Motor neuron (in vitro differentiated cells): ENCODE measurements at places on chromosomes 4 and X. TPM values are rescaled to one million over a fixed set of nuclear protein-coding genes. Genes with fewer than 3 reads are reported as not detected.

DNA sequence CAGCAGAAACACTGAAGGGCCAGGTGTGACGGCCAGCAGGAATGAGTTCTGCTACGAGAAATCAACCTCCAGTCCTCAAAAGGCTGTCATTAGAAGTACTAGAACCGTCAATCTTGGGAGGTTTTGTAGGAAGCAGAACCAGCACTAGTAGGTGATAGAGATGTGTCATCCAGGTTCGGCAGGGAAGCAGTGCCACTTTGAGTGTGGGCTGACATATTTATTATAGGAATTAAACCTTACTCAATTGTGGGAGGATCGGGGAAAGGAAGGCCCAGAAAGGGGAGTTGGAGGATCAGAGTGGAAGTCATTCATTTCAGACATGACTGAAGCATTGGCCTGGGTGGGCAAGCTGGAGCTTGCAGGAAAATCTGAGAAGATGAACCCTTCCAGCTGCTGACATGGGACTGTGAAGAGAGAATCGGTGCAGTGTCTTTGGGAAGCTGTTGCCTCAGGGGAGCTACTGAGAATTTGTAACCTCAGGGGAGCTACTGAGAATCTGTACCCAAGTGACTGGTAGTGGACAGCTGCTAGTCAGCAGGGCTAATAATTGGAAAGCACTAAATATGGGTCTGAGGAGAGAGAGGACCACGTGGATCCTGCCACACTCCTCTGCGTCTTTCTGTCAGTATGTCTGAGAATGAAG is 177.4 kb downstream of the SPRY1 start:
- no peak for ATAC-seq

DNA sequence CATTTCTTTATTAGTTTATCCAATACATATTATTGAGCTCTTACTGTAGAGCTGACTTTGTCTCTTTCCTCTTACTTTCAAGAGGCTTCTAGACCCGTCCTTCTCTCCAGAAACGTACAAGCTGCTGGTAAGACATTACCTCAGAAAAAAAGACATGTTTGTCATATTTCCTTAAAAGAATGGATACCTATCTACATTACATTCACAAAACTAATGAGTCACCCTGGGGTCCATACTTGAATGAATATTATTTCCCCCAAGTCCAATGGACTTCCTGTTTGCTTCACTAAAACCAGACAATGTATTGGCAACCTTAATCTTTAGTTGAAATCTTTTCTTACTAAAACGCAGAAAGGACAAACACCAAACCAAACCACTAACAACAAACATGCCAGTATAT is 176.5 kb upstream of the CLNK start:
- no peak for ATAC-seq

DNA sequence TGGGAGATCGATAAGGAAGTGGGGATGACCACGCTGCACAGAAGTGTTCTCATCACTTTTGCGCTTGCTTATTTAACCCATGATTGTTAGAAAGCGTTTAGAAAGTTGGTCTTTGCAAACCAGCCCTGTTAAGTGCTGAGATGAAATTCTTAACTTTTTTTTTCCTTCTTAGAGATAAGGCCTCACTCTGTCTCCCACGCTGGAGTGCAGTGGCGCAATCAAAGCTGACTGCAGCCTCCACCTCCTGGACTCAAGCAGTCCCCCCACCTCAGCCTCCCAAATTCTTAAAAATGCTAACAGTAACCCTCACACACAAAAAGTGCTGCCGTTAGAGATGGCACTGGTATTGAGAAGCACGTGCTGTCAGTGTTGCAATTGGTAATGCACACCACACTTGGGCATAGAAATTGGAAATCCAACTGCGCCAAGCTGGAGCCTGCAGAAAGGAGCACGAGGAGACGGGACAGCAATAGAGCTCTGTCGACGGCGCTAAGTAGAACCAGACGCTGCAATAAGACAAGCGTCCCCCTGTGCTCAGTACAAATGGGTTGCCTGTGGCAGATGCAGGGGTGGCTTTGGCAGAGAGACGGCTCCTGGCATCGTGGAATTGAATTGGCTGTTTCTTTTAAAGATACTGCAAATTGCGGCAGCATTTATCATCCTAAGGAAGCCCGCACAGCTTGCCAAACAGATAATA is 113.4 kb downstream of the TBL1X start:
- ATAC-seq, result no peak

DNA sequence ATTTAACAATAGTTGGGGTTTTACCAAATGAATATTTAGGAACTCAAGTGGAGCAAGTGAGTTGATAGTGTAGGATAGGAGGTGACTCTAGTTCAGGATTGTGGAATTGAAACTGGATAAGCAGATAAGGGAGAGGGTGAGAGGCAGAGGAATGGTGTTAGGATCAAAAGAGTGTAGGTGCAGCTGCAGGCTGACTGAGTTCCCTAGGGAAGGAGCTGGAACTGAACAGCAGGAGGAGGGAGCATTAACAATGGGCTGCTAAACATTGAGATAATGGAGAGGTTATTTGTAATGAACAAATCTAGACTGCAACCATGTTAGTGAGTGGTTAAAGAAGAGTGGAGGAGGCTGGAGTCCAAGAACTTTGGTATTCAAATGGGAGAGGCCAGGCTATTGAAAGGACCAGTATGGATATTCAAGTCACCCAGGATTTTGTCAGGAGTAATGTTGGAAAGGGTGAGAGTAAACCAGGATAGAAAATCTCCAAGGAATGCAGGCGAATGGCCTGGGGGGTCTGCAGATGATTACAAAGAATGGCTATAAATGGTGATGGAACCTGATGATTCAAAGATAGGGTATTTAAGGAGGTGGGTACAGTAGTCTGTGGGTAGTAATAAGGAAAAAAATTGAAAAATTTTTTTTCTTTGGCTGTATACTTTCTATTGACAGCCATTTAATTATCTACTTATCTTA is 497.1 kb upstream of the TENM3 start:
- no peak for ATAC-seq

GRCh38 chr4:121168446-121169281 is 4.5 kb upstream of the TNIP3 start:
- no peak for ATAC-seq

- no peak for ATAC-seq
Observed at GRCh38 chrX:10549280-10549679, 71.1 kb downstream of the MID1 start.

- no peak for ATAC-seq
Observed at GRCh38 chrX:31063114-31063513, 8.7 kb downstream of the FTHL17 start.

GRCh38 chr4:138540056-138540800 is 298.1 kb upstream of the SLC7A11 start:
- no peak for ATAC-seq

- no peak for ATAC-seq
Observed at GRCh38 chrX:41095908-41096307, 10.7 kb downstream of the USP9X start.

- ATAC-seq, result peak; percentile 55
Observed at GRCh38 chr4:2570551-2571222, 34.2 kb downstream of the FAM193A start.

- ATAC-seq, result no peak
Observed at GRCh38 chr4:87051121-87051713, 116.4 kb downstream of the AFF1 start.

GABRQ gene
- 0.23 and 0.36 TPM in 2 replicates for total RNA-seq

NXF2B gene
- not detected in 2 replicates for total RNA-seq

KLF8 gene
- total RNA-seq, result 0.15 and 0.45 TPM in 2 replicates

REPS2 gene
- total RNA-seq, result 1.0 and 1.1 TPM in 2 replicates

VEGFD gene
- 0.27 TPM in 1 of 2 replicates, not detected in the other for total RNA-seq

AMBN gene
- total RNA-seq, result 0.19 TPM in 1 of 2 replicates, not detected in the other

MAGEA1 gene
- total RNA-seq, result not detected in 2 replicates

PDLIM5 gene
- total RNA-seq, result 62.2 and 64.3 TPM in 2 replicates

RHOXF2 gene
- 0.25 and 0.32 TPM in 2 replicates for total RNA-seq

ARSJ gene
- total RNA-seq, result 0.27 and 0.56 TPM in 2 replicates
